ENCODE measurements at places on chromosomes 12 and 14. TPM values are rescaled to one million over a fixed set of nuclear protein-coding genes. Genes with fewer than 3 reads are reported as not detected.

The CLEC4D gene
- not detected for total RNA-seq

The LRTM2 gene
- not detected for total RNA-seq

The KLHL33 gene
- not detected for total RNA-seq

The EFS gene
- not detected for total RNA-seq

The HHIPL1 gene
- total RNA-seq: 2.6 TPM

The PLEKHD1 gene
- total RNA-seq: under 0.01 TPM

The NRXN3 gene
- under 0.01 TPM for total RNA-seq

The RHOJ gene
- total RNA-seq: 40.3 TPM

The AKAP5 gene
- total RNA-seq: 0.65 TPM

The PTPRB gene
- 92.9 TPM for total RNA-seq
